Activated CD8-positive, alpha-beta memory T cell treated with anti-CD3 and anti-CD28 coated beads for 1 hour (primary cell): ENCODE measurements at places on chromosomes 12 and 14.

DNA sequence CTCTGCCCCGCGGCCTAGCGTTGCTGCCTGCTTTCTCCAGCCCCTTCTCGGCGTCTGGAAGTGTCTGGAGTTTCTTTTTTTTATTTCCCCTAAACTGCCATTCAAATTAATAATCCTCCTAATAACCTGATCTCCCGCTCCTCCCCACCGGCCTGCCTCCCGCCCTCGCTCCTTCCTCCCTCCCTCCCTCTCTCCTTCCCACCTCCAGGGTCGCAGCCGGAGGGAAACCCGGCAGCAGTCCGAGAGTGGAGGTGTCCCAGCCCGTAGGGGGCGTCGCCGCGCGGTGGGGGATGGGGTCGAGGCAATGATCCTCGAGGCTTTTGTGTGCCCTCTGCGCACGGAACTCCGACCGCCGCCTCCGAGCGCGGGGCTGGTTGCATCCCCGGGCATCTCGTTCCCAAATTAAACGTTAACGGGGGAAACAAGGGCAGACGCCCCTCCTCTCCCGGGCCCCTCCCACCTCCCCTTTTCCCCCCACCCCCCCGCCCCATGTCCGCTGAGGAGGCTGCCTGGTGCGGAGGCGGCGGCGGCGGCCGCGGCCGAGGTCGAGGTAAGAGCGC, 1.0 kb upstream of the SOCS2 start:
- DNase-seq: peak; percentile 46

- DNase-seq: no peak
Observed at GRCh38 chr14:105139212-105139825, 29.3 kb downstream of the JAG2 start.

DNA sequence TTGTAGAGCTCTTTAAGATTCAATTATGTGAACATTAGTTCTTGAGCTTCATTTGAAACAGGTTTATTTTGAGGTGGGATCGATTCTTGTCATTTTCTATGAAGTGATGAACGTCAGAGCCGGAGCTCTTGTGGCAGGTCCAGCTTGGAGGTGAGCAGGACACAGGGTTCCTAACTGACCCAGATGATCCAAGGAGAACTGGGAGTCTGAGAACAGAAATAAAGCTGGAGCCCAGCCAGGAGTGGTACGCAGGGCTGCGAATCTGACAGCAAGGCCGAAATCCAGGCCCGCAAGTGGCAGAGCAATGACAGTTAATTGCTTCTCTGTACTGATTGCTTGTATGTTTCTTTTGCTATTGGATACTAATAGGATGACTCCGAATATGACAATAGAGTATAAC, 46.5 kb downstream of the EML1 start:
- DNase-seq: no peak

DNA sequence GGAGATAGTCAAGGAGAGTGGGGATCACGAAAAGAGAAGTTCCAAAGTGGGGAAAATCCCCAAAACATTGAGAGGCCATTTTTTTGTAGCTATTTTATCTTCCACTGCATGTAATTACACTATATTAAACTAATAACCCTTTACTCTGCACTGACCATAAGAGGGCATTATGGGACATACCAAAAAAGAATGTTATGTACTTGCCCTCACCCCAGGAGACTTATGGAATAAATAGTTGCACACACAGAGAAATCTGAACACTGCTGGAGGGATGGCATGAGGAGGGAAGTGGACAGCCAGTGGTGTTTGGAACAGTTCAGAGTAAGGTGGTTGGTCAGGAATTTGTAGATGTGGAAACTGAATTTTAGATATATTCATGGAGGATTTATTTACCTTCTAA, 422.9 kb downstream of the SNAPC1 start:
- DNase-seq: no peak

DNA sequence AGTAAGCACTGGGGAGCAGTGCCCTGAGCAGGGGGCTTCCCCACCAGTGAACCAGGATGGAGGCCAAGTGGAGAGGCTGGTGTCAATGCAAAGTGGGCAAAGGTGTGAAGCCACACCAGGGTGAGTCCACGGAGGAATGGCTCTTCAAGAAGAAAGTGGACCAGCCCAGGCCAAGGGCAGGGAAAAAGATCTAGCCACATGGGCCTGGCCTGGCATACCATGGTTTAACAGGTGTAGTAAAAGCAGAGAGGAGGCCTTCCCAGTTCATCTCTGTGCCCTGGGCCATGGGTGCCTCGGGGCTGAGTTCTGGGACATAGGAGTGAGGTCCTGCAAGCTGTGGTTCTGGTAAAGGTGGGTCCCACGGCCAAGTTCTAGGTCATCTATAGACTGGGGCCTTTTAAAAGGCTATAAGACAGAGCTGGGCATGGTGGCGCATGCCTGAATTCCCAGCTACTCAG, 153.4 kb downstream of the DPF3 start:
- no peak for DNase-seq

- no peak for DNase-seq
Observed at GRCh38 chr14:98131406-98131805, 1140.6 kb downstream of the BCL11B start.

DNA sequence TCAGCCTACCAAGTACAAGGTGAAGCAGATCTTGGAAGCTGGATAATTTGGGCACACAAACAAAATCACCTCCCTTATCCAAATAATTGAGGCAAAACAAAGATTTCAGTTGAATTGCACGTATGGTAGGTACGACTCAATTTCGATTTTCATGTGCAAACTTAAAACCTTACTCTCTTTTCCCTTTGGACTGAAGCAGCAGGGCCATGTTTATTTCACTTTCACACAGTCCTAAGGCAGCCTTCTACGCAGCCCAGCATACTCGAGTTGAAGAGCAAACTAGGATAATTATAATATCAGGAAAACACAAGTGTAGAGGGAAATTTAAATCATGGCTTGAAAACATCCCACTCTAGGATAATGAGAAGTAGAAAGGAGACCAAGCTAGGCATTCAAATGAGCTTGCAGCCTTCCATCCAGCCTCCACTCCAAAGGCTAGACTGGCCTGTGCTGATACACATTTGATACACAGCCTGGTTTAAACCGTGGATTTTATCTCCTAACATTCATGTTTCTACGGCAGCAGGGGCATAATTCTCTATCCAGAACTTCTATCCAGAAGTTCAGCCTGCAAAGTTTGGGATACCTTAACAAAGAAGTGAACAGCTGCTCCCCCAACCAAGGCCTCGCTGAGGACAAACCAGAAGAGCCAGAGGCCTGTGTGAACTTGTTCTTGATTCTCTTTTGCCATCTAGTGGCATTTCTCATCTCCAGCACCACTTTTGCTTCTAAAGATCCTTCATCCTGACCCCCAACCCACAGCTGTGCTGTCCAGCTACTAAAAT, 2.4 kb upstream of the RNASE7 start:
- DNase-seq: no peak

DNA sequence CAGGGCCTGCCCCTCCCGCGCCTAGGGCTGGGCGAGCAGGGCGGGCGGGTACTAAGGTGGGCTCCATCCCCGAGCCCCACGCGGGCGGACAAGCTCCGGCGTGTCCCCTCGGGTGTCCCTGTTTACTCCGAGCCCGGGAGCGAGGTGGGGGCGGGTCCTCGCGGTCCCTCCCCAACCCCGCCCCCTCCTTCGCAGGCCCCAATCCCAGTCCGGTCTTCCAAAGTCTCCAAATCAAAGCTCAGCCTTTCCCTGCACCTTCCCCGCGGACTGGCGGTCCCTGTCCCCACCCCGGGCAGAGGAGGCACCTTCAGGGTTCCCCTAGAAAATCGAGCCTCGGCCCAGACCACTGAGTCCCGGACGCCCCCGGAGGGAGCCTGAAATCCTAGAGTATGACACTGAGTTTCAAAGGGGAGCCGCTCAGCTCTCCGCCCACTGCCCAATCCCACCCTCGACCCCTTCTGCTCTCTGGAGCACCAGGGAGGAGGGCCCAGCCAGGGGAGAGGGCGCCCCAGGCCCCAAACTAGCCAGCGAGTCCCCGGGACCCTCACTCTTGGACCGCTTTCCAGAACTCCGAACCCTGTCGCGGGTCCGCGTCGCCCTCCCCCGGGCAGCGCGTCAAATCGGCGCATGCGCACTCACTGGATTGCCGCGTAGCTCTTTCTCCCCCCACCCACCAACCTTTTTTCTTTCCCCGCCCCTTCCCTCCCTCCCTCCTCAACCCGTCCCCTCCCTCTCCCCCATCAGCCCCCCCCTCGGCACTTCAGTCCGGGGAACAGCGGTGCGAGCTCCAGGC, at the start of gene LRP1:
Gene LRP1, plus strand, starts transcription at position 758 of the 793 bp plus-strand sequence. CDS start 482 bp downstream, outside the sequence.
- DNase-seq: peak; percentile 63

DNA sequence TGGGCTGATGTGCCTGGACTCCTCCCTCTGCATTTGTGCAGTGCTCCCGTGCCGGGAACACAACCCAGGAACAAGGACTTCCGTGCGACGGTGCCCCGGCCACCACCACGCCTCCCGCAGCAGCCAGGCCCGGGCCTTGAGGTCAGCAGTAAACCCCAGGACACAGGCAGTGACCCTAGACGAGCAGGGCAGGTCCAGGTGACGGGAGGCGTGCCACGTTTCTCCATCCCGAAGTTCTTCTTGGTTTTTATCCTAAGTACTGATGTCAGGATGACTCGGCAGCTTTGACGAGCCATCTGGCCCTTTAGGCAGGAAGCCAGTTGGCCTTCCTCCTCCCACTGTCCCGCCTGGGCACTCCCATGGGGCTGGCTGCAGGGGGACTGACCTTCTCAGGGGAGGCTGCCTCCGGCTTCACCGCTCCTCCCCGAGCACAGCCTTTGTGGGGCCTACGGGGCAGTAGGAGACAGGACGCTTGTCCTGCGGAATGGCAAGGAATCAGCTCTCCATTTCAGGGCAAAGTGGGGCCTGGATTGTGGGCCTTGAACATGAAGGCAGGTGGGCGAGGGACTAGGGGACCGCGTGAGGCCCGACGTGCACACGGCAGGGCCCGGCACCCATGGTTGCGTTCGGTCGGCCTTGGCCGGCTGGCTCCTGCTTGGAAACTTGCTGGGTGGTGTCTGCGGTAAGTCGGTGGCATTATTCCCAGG, 94.1 kb downstream of the FBXL14 start:
- no peak for DNase-seq

GRCh38 chr14:100692256-100692655, 34.4 kb upstream of the DLK1 start:
- DNase-seq: no peak

GRCh38 chr12:52681526-52682380, 1.5 kb upstream of the KRT1 start:
- peak; percentile 21 for DNase-seq

GRCh38 chr12:1797991-1798640, 22.2 kb upstream of the LRTM2 start:
- DNase-seq: no peak

DNA sequence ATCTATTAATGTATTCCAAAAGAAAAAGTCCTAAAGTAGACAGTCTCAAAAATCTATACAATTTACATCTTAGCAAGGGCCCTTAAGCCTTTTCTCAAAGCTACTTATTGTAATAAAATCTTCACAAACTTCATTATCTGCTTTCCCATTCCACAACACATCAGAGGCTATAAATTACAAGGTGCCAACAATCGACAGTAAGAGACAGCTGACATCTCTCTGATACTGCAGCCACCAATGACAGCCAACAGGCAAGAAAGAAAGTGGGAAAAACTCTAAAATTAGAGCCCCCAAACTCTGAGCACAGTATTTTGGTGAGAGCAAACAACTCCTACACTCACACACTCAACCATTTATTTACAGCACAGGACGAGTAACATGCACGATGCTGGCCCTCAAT, 2.2 kb downstream of the ANGEL1 start:
- DNase-seq: no peak

GRCh38 chr12:63980211-63980610, 135.7 kb downstream of the SRGAP1 start:
- no peak for DNase-seq

DNA sequence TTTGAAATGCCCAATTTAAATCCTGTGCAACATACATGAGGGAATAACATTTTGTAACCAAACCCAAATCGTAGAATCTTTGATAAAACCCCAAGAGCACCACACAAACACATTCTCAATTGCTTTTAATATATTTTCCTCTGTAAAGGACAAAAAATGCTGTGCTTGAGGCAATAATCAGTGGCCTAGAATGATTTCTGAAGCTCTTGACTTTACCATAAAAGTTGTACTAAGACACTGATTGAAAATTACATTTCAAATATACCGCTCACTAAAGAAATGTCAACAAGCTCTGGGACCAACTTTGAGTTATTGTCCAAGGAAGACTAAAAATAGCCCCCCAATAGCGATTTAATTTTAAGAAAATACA, 1.5 kb downstream of the EML5 start:
- no peak for DNase-seq

GRCh38 chr14:44010595-44010994, 496.5 kb downstream of the FSCB start:
- no peak for DNase-seq

DNA sequence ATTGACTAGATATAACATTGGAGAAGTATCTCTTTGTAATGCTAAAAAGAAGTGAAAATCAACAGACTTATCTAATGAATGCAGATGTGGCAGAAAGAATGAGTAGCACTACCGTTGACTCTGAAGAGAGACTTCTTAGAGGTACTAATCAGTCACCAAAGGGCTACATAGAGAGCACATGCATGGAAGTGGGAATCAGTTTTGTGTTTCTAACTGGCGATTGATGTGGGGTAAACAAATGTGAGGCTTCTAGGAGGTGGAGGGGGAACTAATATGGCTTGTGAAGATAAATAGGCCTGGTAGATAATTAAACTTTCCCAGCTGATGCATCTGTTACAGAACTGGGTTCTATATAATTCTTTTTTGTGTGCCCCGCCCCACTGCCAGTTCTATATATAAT, 10.5 kb downstream of the COCH start:
- no peak for DNase-seq

- no peak for DNase-seq
Observed at GRCh38 chr14:99506276-99506675, 25.1 kb downstream of the CCNK start.

- DNase-seq: no peak
Observed at GRCh38 chr12:11630046-11630706, 19.3 kb upstream of the ETV6 start.

DNA sequence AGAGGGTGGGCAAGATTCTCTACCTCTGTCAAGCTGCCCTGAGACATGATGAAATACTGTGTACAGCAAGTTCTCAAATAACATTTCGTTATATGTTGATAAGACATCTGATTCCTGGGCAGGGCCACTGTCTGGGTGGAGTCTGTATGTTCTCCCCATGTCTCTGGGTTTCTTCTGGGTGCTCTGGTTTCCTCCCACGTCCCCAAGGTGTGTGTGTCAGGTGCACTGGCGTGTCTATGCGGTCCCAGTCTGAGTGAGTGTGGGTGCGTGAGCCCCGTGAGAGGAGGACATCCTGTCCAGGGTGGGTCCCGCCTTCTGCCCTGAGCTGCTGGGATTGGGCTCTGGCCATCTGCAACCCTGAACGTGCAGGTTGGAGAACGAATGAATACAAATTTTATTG, 29.6 kb downstream of the KCTD10 start:
- DNase-seq: no peak
